ENCODE measurements at places on chromosomes 3 and 15.

DNA sequence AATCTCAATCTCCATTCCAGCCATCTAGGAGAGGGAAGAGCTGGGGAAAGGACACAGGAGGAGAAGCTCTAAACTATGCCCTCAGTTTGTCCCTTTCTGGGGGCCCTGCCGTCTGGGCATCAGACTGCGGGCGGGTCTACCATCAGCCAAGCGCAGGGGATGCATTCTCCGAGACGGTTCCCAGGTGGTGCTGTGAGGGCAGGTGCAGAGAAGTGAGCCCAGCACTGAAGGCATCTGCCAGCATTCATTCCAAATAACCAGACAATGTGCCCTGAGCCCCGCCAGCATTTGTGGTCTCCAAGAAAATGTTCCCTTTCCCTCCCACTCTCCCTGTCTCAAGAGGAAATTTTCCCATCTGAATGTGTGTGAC lies 265.7 kb downstream of the XXYLT1 start:
- DNase-seq = no peak

DNA sequence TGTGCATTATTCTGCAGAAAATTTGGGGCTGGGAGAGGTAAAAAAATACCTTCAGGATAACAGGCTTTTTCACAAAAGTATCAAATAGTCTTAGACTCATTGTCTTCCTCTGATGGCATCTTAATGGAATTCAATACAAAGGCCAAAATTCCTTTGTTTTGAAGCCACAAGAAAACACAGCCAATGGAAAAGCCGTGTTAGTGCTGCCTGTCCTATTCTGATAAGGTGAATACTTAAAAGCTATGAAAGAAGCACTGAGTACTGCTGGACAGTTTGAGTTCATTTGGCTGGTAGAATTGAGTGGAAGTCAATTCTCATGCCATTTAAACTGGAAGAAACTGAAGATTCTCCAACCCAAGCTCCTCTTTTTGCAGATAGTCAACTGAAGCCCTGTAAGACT lies 395.3 kb upstream of the TPRG1 start:
- no peak for DNase-seq

- DNase-seq = no peak
These were observed 391.0 kb downstream of the RAP2B start for GRCh38 chr3:153552887-153553604.

- no peak for DNase-seq
These were observed 3.4 kb upstream of the OPA1 start for GRCh38 chr3:193589616-193590015.

GRCh38 chr3:190097025-190097424 lies 23.7 kb downstream of the P3H2 start:
- no peak for DNase-seq

DNA sequence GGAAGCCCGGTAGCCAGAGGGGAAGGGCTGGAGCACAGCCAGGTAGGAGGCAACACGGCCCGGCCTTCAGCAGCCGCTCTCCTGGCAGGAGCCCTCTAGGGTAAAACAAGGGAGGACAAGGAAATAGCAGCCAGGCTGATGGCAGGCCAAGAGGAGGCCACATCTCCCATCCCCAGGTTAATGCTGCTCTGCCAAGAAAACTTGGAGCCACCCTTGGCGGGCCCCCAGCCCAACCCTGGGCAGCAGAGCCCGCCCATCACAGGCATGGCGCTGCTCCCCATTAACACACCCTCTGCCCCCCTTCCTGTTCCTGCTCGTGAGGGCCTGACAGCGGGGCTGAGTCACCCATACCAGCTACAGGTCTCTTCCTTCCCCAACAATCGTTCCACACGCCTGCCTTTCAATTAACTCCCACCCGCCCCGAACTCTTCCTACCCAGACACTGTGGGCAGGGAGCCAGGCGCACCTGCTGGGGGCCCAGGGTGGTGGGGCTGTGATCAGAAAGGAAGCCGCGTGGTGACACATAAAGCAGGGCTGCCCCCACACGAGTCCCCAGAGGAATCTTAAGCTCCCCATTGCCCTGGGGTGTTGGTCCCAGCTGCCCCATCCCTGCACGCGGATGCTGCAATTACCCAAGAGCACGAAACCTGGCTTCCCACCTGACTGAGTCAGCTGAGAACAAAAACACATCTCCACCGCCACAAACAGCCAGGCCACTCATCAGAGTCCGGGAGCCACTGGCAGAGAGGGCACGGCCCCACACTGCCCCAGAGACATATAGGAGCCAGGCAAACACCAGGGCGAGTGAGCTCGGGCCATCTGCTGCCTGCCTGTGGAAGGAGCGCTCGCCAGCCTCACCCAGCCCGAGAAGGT lies at the start of gene C15orf62:
C15orf62 (plus strand) TSS at position 707 of the 873 bp plus-strand sequence. CDS start 516 bp downstream, outside the sequence.
- peak; percentile 66 for DNase-seq

DNA sequence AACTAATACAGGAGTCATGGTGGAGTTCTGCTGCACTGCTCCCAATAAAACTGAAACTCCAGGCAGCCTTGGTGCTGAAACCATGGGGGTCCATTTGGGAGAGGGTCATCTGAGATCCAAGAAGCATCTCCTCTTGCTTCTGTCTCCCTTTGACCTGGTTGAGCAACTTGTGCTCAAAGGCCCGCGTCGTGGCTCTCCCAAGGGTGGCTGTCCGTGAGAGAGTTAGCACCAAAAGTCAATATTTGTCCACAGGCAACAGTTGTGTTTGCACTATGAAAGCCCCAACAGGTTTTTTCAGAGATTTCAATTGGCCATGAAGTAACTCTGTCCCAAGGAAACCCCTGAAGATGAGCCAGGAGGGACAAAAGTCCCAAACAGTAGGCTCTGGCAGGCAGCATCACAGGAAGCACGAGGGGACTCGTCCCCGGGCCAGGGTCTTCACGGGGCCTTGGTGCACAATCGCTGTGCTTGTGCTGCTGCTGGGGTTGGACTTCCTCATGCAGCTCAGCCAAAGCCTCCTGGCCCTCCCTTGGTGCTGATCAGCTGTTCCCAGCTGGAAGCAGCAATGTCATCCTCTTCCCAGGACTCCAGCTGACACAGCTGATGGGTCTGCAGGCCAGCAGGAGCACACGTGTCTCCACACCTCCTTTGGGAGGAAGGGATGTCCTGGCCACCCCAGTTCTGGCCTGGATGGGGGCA lies 39.4 kb upstream of the WNT5A start:
- no peak for DNase-seq

GRCh38 chr3:30331519-30331918 lies 274.9 kb upstream of the TGFBR2 start:
- DNase-seq = no peak

GRCh38 chr3:106144030-106144429 lies 275.2 kb upstream of the CBLB start:
- no peak for DNase-seq

DNA sequence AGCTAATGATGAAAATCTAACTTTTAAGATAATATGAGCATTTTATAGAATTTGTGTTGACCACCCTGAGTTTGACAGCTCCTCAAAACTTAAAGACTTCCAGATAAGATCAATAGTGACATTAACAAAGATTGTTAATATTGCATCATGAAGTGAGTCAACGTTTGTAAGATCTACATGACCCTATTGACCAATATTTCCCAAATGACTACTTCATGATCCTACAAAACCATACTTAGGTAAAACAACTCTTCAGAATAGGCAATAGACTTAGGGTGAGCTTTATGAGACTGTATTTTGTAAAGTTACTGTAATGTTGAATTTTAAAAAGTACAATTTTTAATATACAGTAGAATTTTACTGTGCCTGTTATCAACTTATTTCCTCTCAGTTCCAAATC lies 422.7 kb upstream of the ALCAM start:
- DNase-seq = no peak

- no peak for DNase-seq
These were observed 6.6 kb downstream of the OSBPL10 start for GRCh38 chr3:31974471-31974870.

DNA sequence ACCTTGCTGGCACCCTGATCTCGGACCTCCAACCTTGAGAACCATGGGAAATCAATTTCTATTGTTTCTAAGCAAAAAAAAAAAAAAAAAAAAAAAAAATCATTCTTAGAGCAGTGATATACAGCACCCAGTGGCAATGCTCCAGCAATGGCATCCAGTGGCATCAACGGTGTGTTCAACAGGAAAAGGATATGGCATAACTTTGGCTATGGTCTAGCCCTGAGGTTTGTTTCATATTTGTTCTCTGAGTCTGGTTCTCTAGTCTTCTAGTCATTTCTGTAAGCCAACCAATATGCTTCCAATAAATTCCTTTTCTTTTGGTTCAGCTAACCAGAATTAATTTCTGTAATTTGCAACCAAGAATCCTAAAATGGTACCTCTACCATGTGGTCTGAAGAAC lies 19.2 kb downstream of the DENND4A start:
- no peak for DNase-seq

- DNase-seq = no peak
These were observed 139.8 kb downstream of the WDR76 start for GRCh38 chr15:43966646-43967045.

- DNase-seq = no peak
These were observed 7.6 kb upstream of the SLC12A8 start for GRCh38 chr3:125220183-125220582.

DNA sequence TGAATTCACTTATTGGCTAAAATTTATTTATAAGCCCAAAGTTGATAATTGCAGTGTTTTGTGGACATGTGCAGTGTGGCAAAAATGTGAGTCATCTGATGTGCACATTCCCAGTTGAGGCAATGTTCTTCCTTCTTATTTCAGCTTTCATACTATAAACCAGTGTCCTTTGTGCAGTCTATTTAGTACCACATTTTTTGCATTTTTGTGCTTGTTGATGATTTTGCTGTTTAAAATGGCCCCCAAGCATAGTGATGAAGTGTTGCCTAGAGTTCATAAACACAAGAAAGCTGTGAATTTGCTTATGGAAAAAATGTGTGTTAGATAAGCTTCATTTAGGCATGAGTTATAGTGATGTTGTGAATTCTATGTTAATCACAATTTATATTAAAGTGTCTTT lies 19.4 kb upstream of the IL20RB start:
- DNase-seq = no peak

- DNase-seq = no peak
These were observed 87.6 kb upstream of the LRIG1 start for GRCh38 chr3:66588340-66588847.

- DNase-seq = no peak
These were observed 44.6 kb downstream of the SLC12A1 start for GRCh38 chr15:48250640-48251076.

Data from stimulated activated CD8-positive, alpha-beta memory T cell treated with anti-CD3 and anti-CD28 coated beads, Interleukin-15, amount 100 ng/mL, for 4 hours (primary cell).